Vagina (tissue), 2 donors: ENCODE measurements at places on chromosomes 2 and 18. TPM values are rescaled to one million over a fixed set of nuclear protein-coding genes. Genes with fewer than 3 reads are reported as not detected.
A peak's percentile ranks its signal among the peaks of the same experiment; 100 is the strongest.

The SLC16A14 gene
- total RNA-seq, result 9.8 TPM

The ANKRD30B gene
- total RNA-seq, result not detected

GRCh38 chr2:3409627-3410170, 30.2 kb downstream of the TRAPPC12 start:
- H3K27ac ChIP-seq, result no peak overlapping the region
- peaks cover 25% of the 10 kb centered on the region for H3K4me1 ChIP-seq
- H3K27me3 ChIP-seq, result no peaks in the 10 kb centered on the region
- no peaks in the 10 kb centered on the region for H3K36me3 ChIP-seq
- DNase-seq, result no peak

DNA sequence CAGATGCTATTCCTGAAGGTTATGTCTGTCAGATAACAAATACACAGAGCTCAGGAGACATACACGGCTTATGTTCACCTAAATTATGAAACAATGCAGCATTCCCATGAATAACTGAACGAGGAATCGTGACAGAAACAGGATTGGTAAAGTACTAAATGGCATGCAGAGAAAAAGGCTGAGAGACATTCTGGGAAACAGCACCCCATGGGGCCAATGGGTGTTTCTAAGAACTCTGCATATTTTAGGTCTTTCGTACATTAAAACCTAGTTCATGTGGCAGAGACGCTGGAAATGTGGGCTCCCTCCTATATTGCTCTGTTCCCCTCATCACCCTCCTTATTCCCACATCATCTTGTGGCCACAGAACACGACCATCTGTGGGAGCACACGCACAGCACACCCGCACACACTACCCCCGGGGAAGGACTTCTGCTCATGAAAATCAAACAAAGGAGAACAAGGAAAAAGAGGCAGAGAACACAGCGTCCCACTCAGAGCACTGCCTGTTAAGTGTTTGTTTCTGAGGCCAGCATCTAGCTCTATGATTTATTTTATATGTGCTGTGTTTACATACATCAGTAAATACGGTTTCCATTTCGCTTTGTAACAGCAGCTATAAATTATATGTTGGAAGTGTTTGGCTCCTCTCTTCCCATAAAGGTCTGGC, 143.6 kb downstream of the AFF3 start:
- no peaks in the 10 kb centered on the region for H3K4me1 ChIP-seq
- H3K4me3 ChIP-seq, result no peak overlapping the region
- no peaks in the 10 kb centered on the region for H3K36me3 ChIP-seq
- no peaks in the 10 kb centered on the region for H3K27me3 ChIP-seq

- no peaks in the 10 kb centered on the region for H3K27me3 ChIP-seq
- H3K36me3 ChIP-seq, result no peaks in the 10 kb centered on the region
- no peak for DNase-seq
- H3K4me1 ChIP-seq, result peaks cover 4% of the 10 kb centered on the region
- no peak overlapping the region for H3K27ac ChIP-seq
- no peak overlapping the region for H3K4me3 ChIP-seq
These were observed 61.9 kb upstream of the CREB1 start for GRCh38 chr2:207467716-207468347.

- no peak overlapping the region for H3K27ac ChIP-seq
- peaks cover 13% of the 10 kb centered on the region for H3K4me1 ChIP-seq
- no peaks in the 10 kb centered on the region for H3K36me3 ChIP-seq
- peak overlapping the region; percentile 8 for H3K4me3 ChIP-seq
- no peak for DNase-seq
- no peaks in the 10 kb centered on the region for H3K27me3 ChIP-seq
These were observed 148.5 kb upstream of the CBLN2 start for GRCh38 chr18:72692595-72692994.

GRCh38 chr2:239355139-239355538, 45.7 kb downstream of the HDAC4 start:
- H3K27ac ChIP-seq, result peak overlapping the region; percentile 56
- no peaks in the 10 kb centered on the region for H3K27me3 ChIP-seq
- H3K36me3 ChIP-seq, result peaks cover 11% of the 10 kb centered on the region
- DNase-seq, result no peak
- peaks cover 15% of the 10 kb centered on the region for H3K4me1 ChIP-seq

- H3K27me3 ChIP-seq, result no peaks in the 10 kb centered on the region
- no peak overlapping the region for H3K4me3 ChIP-seq
- no peaks in the 10 kb centered on the region for H3K4me1 ChIP-seq
- no peak for DNase-seq
These were observed 1321.8 kb upstream of the CRIM1 start for GRCh38 chr2:35033748-35034147.

DNA sequence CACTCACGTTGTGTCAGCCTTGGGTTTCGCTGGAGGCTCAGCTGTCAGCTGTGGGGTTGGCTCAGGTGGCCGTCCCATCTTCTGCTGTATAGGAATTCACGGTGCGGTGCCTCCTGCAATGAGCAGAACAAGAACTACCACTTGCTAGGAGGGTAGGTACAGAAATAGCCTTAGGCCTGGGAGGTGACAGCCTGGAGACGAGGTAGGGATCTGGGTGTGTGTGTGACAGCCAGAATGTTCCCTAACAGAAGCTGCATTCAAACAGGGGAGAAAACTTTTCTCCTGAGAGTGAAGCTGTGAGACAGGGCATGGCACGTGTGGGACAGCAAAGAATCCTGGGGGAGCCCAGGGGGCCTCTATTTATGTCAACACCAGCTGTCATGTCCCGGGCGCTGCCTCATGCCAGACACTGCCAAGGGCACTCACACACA, 8.4 kb upstream of the MAL start:
- no peak overlapping the region for H3K4me3 ChIP-seq
- H3K27ac ChIP-seq, result no peak overlapping the region
- H3K27me3 ChIP-seq, result no peaks in the 10 kb centered on the region
- H3K36me3 ChIP-seq, result no peaks in the 10 kb centered on the region
- no peaks in the 10 kb centered on the region for H3K4me1 ChIP-seq

The HAT1 gene
- 30.0 TPM for total RNA-seq

The FNDC4 gene
- total RNA-seq, result 18.2 TPM

The ZNF24 gene
- 24.8 TPM for total RNA-seq

DNA sequence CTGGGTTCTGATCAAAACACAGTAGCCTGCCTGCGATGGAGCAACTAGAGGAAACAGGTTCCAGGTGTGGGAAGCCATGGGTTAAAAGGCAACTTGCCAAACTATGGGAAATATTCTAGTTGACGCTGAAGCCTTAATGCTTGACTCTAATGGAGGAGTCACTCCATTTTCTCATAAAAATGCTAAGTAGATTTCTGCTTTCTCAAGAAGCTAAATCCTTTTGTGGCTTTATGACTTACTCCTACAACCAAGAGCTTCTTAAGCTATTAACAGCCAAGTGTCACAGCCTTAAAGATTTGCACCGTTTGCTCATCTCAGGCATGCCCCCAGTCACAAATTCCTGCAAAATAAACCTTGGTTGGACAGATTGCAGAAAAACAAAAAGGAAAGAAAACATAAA, 25.2 kb downstream of the ANKRD44 start:
- no peak overlapping the region for H3K27ac ChIP-seq
- H3K36me3 ChIP-seq, result no peaks in the 10 kb centered on the region
- DNase-seq, result no peak
- no peak overlapping the region for H3K4me3 ChIP-seq
- no peaks in the 10 kb centered on the region for H3K27me3 ChIP-seq
